ENCODE measurements at places on chromosomes 2 and 18.
A peak's percentile ranks its signal among the peaks of the same experiment; 100 is the strongest.

DNA sequence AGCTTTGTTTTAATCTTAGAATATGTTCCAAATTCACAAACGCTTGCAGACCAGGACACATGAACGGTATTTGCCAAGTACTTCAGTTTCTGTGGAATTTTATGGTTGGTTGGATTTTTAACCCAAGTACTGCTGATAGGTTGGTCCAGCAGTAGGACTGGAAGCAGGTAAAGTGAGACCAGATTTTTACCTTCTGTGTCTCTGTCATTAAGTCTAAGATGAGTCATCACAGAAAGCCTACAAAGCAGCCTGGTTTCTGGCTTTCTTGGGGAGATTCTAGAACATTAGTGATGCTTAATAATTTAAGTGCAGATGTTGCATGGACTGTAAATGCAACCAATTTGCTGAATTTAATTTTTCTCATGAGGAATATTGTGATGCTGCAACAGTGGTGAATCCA, 100.5 kb downstream of the SCG2 start:
- no peak for DNase-seq

DNA sequence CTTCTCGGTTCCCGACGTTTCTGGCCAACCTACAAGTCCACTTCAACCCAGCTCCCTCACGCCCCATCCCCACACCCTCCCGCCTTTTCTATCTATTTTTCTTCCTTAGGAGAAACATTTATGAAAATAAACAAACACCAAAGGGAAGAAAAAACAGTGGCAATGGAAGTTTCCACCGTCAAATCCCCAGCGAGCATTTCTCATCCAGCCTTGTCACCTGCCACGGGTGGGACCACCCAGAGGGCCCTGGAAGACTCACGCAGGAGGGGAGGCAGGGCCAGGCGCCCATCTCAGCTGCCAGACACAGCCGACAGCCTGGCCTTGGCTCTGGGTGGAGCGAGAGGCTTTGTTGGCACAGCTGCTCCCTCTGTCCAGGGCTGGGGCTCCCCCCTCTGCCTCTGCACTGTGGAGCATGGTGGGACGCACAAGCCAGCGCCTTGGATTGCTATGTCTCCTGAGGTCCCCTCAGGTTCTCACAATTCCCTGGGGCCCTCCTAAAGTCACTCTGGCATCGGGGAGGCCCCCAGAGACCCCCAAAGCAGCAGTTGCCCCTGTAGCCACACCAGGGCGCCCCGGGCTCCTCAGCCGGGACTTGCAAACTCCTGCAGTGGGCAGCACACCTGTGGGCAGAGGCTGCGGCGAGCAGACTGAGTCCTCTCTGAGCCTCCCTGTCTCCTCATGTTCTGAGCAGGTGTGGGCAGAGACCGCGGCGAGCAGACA, 395.7 kb upstream of the SALL3 start:
- no peak for DNase-seq

DNA sequence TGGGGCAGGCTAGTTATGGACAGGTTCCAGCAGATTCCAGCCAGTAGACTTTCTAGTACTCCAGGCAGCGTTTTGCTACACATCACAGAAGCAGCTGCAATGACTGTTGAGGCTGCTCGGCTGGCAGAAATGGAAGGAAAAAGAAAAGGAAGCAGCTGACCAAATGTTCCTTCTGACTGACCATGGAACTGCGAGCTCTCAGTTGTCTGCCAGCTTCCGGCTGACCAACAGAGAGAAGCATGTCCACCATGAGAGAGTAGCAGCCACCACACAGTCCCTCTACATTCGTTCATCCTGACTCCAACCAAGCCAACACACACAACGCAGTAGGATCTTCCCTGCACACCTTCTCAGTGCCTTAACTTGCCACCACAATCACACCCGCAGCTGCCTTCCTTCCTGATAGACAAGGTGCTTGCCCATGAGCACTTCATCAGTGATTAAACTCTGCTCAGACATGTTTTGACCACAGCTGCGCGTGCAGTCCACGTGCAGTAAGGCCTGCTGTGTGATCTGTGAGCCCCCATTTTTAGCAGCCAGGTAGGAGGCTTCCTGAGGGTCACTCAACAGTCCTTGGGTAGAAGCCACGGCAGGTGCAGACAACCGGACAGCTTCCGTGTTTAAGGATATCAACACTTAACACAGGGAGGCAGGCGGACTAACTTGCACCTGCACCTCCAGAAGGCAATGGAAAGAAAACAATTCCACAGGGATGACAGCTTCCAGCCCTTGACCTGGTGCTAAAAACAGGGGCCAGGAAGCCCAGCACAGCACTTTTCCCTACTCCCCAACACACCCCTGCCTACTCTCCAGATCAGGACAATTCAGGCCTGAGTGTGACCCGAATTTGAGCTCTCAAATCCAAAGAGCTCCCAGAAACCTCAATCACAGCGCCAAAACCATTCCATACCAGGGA, 996 bp downstream of the TGFBRAP1 start:
- DNase-seq, result peak; percentile 29

DNA sequence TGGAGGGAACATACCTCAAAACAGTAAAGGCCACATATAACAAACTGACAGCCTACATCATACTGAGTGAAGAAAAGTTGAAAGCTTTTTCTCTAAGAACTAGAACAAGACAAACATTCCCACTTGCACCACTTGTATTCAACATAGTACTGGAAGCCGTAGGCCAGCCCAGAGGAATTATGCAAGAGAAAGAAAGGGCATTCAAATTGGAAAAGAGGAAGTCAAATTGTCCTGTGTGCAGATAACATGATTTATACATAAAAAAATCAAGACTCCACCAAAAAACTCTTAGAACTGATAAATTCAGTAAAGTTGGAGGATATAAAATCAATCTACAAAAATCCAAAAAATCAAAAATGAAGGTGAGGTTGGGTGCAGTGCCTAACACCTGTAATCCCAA, 8.0 kb upstream of the KDM3A start:
- DNase-seq, result no peak

DNA sequence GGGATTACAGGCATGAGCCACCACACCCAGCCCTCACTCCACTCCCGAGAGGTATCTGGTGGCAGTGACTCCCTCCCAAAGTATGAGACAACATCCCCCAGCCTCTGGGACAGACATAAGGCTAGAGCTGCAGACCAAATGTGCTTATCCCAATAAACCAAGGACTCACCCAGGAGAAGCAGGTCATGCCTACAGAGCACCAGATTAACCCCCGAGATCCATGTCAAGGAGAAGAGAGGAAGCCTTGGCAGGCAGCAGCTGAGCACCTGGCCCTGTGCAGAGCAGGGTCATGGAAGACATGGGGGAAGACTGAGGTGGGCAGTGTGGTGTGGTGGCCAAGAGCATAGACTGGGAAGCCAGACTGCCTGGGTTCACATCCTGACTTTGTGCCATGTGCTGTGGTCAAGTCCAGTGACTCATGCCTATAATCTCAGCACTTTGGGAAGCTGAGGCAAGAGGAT, 7.2 kb downstream of the RAB11FIP5 start:
- no peak for DNase-seq

GRCh38 chr18:13603304-13604019, 122.9 kb downstream of the FAM210A start:
- DNase-seq, result no peak

DNA sequence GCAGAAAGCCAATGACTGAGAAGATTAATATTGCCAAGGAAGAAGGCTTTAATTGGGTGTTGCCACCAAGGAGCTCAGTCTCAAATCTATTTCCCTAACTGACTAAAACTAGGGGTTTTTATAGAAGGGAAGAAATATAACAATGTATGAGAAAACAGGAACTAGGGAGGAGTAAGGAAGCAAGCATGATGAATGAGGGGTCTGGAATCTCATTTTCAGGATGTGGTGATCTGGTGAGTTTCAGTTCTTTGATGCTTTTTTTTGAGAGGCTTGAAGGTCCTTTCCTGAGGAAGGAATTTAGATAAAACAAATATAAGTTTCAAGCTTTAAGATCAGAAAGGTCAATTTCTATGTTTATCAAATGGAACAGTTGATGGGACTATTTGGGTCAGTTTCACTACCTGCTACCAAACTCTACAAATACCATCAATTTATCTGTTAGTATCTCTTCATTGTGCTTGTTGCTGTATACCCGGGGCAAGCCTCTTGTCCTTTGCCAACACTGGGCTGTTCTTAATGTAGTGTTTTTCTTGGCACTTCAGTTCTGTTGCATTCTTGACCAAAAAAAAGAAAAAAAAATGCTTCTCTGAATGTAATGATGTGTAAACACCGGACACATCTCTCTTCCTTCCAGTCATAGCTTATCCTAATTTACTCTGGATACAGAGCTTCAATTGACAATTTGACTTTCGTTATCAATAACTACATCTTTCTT, 357.0 kb downstream of the GALNT13 start:
- DNase-seq, result no peak

GRCh38 chr2:174595891-174596397, 1.7 kb downstream of the WIPF1 start:
- DNase-seq, result no peak

- no peak for DNase-seq
Observed at GRCh38 chr2:131076707-131077106, 16.6 kb downstream of the FAM168B start.

DNA sequence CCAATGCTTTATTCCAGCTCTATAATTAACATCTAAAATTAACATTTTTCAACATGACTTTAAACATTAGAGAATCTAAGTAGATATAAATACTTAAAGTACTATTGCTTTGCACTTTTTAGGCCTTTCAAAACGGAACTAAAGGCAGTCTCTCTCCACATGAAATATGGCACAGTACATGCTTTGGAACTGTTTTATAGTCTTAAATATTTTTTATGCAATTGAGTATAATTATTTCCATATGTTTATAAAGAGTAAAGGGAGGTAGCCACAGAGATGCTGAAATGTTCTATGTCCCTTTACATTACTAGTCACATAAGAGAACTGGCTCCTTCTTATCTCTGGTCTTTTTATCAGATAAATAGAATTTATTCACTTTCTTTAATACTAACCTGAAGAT, 674.0 kb downstream of the PLCL1 start:
- no peak for DNase-seq

- DNase-seq, result peak; percentile 62
Observed at GRCh38 chr2:36277146-36277808, 78.3 kb upstream of the CRIM1 start.

DNA sequence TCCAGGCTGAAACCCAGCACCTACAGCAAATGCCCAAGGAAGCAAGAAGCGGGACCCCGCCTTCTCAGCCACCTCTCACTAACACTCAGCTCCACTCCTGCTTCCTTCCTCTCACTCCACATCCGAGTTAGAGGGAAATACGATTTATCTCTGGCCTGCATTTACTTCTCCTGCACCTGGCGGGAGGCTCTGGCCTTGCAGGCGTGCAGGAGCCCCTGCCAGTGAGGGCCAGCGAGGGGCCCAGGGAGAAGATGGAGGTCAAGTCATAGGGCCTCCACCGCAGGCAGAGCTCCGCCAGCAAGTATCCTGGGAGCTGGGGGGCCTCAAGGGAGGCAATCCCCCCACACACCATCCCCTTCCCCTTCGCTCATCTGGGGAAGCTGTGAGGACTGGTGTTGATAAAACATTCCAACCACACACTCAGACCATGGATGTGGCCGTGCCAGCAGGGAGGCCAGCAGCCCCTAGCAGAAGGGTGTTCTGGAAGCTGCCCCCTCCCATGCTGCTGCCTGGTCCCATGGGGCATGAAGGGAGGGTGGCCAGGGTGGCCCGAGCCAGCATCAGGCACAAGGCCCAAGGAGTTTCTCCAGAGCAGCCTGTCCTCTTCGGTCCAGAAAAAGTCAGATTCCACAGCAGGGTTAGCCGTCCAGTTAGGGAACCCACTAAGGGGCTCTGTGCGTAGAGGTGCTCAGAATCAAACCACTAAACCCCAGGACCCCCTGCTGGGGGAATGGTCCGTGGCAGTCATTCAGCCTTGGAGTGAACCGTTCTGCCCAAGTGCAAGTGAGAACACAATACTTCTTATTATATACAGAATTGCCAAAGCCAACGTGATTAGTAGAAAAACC, 91.2 kb downstream of the HDAC4 start:
- DNase-seq, result no peak

- no peak for DNase-seq
Observed at GRCh38 chr2:186648130-186648529, 45.7 kb upstream of the FAM171B start.

GRCh38 chr2:1489486-1489885, 76.2 kb downstream of the TPO start:
- no peak for DNase-seq

- DNase-seq, result no peak
Observed at GRCh38 chr2:1614564-1614963, 129.8 kb downstream of the PXDN start.

DNA sequence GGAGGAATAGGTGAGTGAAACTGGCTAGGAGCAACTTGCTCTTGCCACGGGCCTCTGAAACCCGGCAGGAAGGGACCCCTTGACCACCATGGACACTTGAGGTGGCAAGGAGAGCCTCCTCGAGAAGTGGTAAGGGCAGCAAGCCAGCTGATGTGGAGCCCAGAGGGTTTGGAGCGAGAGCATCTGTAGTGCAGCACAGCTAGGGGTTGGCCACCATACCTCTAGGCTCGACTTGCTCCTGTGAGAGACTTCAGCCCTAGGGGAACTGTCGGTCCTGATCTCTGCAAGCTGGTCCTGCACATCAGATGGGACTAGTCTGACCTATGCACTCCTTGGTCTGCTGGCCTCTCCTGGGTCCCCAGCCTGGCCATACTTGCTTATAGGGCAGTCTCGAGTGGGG, 158.4 kb downstream of the CCDC178 start:
- DNase-seq, result no peak

- DNase-seq, result no peak
Observed at GRCh38 chr2:38945372-38945771, 55.7 kb downstream of the ARHGEF33 start.

DNA sequence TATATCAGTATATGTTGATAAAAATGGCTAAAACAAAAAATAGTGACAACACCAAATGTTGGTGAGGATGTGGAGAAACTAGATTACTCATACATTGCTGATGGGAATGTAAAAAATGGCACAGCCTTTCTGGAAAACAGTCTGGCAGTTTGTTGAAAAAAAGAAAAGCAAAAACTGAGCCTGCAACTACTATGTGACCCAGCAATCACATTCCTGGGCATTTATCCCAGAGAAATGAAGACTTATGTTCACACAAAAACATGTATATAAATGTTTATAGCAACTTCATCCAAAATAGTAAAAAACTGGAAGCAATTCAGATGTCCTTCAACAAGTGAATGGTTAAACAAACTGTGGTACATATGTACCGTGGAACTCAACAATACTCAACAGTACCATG, 7.5 kb upstream of the KDSR start:
- no peak for DNase-seq

GRCh38 chr2:230619491-230619890, 93.2 kb upstream of the CAB39 start:
- no peak for DNase-seq

- no peak for DNase-seq
Observed at GRCh38 chr2:30757749-30758148, 49.5 kb downstream of the CAPN13 start.

- DNase-seq, result no peak
Observed at GRCh38 chr2:217270485-217271121, 410.7 kb upstream of the TNP1 start.
